ENCODE measurements at places on chromosomes 13 and 19.

DNA sequence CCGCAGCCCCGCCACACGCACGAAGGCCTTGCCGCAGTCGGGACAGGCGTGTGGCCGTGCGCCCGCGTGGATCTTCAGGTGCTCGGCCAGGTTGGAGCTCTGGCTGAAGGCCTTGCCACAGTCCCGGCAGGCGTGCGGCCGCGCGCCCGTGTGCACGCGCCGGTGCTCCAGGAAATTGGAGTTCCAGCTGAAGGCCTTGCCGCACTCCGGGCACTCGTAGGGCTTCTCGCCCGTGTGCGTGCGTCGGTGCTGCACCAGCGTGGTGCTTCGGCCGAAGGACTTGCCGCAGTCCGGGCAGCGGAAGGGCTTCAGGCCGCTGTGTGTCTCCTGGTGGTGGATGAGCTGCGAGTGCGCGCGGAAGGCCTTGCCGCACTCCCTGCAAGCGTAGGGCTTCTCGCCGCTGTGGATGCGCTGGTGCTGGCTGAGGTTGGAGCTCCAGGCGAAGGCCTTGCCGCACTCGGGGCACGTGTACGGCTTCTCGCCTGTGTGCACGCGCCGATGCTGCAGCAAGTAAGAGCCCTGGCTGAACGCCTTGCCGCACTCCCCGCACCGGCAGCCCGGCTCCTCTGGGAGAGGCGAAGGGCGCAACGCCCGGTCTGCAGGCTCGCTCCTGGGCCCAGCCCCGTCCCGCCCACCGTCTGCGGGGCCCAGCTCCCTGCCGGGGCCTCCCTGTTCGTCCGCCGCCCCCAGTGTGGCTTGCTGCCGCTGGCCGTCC, 3.6 kb upstream of the A1BG start:
- no peak for DNase-seq

DNA sequence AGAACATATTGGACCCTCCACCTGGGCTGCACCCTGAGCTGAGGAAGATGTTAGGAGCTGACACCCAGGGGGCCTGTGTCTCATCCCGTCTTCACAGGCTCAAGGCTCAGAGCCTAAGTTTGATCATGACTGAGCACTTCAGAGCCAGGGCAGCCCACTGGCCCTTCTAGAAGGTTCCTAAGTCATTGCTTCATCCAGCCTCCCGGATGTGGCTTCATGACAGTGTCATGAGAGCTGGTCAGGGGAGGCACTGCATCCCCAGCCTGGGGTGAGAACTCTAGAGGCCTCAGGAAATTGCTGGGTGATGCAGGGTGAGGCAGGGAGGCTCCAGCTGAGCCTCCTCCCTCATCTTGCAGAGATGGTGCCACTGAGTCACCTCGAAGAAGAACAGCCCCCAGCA, 24.9 kb upstream of the PIK3R2 start:
- DNase-seq, result no peak

DNA sequence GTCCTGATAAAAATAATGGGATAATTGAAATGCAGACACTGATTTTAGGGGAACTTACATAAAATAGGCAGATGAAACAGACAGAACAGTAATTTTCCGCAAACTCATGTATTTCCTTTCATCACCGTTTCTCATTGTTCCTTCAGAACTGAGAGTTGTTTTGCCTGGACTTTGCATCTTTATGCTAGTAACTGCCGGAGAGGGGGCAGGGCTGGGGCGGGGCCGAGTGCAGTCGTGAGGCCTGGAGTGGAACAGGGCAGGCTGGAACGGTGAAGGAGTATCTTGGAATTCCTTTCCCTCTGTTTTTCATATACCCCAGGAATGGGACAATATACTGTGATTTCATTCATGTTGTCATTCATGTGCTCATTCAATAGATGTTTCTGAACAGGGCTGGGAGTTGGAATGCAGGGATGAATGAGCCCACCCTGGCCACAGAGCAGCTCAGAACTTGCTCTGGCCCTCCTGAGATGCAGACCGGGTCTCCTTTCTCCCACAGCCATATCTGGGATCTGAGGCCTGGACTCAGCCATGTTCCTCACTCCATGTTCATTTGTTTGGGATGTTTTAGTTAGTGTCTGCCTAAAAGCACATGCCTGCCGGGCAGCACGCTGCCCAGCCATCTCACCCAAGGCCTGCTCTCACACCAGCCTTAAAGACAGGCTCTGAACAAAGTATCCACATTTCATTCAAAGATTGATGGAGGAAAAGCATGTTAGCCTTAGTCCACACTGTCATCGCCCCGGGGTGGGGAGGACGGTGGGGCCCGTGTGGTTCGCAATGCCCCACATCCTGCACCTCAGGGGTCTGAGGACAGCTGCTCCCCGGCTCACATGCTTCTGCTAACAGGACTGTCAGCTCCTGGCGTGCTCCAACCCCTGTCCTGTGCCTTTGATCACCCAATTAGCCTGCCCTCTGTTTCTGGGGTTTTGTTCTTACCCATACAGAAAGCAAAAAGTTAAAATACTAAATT, 92.9 kb downstream of the SOX1 start:
- no peak for DNase-seq

DNA sequence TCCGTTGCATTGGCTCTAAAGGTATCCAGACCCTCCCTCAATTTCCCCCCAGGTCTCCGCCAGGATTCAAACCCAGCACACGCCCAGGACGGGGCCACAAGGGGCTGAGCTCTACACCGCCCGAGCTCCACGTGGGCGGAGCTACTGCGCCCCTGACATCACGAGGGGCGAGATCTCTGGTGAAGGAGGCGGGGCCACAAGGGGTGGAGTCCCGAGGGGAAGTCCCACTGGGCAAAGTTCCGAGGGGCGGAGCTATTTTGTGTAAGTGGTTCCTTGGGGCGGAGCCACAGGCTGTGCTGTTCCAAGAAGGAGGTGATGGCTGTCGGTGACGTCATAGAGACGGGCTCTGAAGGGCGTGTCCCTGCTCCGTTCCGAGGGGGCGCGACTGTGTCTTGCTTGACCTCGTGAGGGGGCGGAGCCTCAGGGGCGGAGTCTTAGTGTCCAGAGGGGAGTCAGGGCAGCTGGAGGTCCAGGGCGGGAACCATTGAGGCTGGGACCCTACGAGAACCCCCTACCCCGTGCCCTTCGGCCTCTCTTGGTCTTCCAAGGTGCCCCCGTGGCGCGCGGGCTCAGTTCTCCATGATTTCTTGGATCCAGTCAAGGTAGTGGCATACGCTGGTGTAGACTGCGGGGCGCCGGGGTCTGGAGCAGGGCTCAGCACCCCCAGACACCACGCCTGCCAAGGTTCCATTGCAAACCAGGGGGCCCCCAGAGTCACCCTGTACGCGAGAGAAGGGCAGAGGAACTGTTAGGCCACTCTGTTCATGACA, 1.3 kb upstream of the KLK8 start:
- DNase-seq, result no peak

- no peak for DNase-seq
Measured at GRCh38 chr13:43095771-43096719, 72.7 kb downstream of the DNAJC15 start.

DNA sequence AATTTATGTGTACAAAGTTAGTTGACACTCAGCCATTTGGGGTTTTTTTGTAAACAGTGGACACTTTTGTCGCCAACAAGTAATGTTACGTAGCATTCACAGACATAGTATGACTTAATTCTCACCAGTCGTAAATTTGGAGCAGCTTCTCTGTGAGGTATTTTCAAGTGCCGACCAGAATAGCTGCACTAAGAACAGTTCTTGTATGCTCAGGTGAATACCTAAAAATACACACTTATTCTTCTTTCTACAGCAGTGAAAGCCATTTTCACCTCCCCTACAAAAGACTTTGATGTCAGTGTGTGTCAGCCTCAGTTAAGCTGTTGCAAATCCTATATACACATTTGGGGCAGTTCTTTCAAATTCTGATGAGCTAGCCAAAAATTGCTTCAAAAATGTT, 206.5 kb downstream of the ENOX1 start:
- no peak for DNase-seq
